ENCODE measurements at places on chromosomes 1 and 21.

DNA sequence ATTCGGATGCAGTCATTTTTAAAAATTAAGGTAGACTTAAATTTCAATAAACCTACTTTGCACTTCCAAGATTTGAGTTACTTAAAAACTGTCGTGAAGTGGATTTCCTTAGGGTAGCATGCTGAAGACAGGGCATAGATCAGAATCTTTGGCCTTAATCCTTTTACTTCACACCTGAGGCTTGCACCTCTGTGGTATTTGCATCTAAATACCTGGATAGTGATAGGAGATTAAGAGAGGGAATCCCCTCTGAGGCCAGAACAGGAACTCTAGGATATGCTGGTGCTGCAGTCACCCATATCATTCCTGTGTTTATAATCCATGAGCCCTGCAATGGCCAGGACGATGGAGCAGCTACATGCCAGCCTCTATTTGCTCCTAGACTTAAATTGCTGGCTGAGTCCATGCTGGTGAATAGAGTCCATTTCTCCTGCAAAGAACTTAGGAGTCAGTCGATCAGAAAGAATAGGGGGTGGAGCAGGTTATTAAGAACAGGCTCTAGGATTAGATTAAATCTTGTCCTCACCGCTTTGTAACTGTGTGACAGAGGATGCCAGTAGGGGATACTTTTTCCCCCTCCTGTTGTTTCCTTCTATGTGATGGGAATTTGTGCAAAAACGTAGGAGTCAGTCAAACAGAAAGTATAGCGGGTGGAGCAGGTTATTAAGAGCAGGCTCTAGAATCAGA is 333.6 kb downstream of the DUSP10 start:
- DNase-seq: no peak

DNA sequence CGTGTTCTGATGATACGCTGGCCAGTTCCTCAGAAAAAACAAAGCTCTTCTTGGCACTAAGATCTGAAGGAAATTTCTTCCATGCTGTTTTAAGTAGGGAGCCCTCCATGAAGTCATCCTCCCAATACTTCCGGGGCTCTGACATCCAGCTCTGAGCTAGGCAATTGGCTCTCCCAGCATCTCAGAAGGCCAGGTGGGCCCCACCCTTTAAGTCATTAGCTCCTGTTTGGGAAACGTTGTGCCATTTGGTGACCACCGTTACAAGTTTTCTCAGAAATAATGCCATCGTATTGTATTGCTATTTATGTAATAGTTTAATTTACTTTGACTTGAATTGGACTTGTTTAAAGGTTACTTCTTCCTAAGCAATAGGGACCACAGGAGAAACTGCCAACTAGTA is 130.3 kb upstream of the EDN2 start:
- DNase-seq: no peak

DNA sequence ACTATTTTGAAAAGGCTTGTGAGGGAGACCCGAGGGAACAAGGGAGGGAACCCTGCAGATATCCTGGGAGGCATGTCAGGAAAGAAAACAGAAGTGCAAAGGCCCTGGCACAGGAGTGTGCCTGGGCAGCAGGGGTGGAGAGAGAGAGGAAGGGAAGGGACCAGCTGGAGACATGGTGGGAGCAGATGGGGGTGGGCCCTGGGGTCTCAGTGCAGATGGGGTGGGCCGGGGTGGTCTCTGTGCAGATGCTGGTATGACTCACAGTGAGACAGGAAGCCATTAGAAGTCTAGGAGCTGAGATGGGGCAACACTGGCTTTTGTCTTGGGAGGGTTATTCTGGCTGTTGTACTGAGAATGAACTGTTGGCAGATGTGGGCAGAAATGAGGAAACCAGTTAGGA is 363.6 kb upstream of the C1orf174 start:
- no peak for DNase-seq

GRCh38 chr1:32413507-32414185 is 19.4 kb upstream of the BSDC1 start:
- DNase-seq: peak; percentile 53

DNA sequence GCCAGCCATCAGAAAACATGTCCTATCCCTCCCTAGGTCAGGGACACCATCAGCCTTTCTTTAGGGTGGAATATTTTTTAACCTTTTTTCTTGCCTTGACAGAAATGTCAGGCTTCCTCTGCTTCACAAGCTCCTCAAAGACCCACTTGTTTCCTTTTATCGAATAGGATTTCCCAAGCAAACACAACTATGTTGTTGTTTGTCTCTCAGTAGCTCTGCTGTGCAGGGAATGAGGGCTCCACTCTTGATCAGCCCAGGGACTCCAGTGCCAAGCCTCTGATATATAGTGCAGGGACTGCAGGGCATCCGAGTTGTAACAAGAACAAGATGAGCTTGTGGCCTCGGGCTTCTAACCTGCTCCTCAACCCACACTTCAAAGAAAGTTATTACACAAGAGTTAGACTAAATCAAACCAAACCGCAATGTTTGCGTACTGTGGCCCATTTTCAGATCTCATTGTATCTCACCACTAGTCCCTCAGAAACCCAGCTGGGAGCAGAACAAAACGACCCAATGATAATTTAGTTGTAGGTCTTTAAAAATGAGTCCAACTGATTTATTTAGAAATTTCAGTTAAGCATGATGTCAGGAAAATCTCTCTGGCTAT is 108.1 kb downstream of the ATG4C start:
- no peak for DNase-seq

DNA sequence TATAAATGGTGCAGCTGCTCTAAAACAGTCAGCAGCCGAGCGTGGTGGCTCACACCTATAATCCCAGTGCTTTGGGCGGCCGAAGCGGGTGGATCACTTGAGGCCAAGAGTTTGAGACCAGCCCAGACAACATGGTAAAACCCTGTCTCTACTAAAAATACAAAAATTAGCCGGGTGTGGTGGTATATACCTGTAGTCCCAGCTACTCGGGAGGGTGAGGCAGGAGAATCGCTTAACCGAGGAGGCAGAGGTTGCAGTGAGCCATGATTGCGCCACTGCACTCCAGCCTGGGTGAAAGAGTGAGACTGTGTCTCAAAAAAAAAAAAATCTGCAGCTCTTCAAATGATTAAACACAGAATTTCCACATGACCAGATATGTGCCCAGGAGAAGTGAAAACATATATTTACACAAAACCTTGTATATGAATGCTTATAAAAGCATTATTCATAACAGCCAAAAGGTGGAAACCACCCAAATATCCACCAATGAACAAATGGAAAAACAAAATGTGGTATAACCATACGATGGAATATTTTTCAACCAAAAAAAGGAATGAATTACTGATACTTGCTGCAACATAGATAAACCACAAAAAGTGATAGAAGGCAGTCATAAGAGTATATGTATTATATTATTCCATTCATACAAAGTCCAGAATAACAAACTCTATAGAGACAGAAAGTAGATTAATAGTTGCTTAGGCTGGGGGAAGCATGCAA is 14.1 kb downstream of the EPS15 start:
- no peak for DNase-seq

DNA sequence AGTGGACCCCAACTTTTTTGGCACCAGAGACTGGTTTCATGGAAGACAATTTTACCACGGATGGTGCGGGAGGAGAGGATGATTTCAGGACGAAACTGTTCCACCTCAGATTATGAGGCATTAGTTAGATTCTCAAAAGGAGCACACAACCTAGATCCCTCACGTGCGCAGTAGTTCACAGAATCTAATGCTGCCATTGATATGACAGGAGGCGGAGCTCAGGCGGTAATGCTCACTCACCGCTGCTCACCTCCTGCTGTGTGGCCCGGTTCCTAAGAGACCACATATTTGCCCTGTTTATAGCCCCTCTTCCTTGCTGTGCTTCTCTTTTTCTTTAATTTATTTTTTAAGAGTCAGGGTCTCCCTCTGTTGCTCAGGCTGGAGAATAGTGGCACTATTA is 4.6 kb downstream of the NTRK1 start:
- DNase-seq: no peak

DNA sequence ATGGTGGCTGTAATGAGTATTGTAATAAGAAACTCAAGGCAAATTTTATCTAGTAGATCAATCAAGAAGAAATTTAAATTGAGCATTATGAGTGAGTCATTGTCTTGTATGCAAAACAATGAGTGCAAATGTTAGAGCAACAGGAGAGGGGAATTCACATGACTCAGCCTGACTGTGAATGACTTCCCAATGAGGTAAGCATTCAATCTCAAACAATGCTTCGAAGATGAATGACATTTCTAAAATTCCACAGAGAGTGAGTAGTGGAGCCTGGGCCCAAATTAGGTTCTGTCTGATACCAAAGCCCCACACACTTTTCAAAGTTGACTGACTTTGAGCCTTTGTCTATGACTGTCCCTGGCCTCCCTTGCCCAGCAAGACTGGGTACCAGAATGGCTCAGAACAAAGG is 738.0 kb downstream of the PTPRU start:
- no peak for DNase-seq

GRCh38 chr1:99269321-99269720 is 5.0 kb downstream of the PLPPR4 start:
- DNase-seq: no peak

DNA sequence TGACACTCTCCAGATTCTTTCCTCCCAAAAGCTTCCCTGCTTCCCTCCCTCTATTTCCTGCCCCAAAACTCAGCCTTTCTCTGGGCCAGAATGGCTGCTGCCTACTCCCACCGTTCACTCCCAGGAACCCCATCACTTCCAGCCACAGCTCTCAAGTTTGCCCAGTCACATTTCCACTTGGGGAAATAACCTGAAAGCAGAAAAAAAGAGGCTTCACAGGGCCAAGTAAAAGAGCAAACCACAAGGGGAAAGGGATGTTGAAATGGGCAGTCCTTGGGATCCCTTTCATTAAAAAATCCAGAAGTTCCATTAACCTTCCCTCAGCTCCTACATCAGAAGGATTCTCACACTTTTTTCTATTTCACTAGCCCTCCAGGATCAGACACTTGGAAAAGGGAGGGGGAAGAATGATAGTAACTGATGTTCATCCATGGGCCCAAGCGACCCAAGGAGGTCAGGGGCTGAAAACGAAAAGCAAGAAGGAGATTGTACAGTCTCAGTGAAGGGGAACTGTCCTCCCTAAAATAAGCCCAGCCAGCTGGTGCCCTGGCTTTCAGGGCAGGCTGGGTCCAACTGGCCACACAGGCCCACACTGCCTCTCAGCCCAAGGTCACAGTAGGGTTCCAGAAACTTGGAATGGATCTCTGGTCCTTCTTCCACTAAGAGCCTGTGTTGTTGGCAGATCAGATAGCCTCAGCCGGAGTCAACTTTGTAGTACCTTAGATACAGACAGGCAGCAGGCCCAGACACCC is 49.7 kb downstream of the DMAP1 start:
- no peak for DNase-seq

DNA sequence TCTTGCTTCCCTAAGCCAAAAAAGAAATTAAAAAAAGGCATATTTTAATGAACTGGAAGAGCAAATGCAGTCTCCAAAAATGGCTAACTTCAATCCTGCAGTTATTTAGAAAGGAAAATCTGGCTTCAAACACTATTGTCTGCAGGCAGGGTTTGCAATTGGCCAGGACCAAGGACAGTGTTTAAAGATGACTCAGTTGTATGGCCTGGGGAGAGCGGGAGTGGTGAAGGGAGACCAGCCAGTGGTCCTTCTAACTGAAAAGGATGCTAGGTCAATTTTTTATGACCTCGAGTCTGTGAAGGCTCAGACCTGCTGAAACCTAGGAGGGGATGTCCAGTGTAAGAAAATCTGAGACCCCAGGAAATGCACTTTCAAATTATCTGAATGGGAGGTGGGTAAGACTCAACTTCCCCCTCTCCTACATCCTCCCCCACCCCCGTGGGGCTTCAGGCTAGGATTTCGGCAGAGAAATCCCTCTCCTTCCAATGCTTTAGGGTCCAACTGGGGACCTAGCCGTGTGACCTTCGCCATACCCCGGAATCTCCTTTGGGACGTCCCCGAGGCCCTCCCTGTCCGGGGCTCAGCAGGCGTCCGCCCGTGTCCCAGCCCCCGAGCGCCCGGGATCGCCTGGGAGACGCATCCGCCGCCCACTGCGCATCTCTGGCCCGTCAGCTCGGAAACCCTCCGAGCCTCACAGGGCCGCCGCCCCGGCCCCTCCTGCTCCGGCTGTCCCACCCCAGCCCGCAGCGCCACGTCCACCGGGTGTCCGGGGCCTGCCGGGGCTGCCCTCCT is 602 bp upstream of the RIMKLA start:
- DNase-seq: no peak

DNA sequence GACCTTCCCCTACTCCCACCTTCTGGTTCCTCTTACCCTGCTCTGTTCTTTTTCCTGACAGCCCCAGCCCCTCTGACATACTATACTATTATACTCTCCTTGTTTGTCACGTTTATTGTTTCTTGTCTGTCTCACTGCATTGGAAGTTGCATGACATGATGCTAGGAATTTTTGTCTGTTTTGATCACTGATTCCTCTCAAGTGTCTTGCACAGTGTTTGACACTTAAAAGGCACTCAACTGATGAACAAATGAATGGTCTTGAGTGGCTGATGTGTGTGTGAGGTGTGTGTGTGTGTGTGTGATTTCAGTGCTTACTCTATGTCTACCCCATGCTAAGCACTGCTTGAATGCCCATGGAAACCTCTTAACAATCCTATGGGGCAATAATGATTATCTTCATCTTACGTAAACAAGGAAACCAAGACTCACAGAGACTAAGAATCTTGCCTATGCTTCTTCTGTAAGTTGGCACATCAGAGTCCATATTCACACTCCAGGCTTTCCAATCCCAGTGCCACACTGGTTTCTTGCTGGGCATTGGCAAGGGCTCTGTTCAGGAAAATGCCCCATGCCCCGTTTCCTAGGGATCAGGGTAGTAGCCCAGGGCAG is 59.7 kb downstream of the ATP1A1 start:
- no peak for DNase-seq

- no peak for DNase-seq
Measured at GRCh38 chr1:101161619-101162018, 75.2 kb upstream of the S1PR1 start.

DNA sequence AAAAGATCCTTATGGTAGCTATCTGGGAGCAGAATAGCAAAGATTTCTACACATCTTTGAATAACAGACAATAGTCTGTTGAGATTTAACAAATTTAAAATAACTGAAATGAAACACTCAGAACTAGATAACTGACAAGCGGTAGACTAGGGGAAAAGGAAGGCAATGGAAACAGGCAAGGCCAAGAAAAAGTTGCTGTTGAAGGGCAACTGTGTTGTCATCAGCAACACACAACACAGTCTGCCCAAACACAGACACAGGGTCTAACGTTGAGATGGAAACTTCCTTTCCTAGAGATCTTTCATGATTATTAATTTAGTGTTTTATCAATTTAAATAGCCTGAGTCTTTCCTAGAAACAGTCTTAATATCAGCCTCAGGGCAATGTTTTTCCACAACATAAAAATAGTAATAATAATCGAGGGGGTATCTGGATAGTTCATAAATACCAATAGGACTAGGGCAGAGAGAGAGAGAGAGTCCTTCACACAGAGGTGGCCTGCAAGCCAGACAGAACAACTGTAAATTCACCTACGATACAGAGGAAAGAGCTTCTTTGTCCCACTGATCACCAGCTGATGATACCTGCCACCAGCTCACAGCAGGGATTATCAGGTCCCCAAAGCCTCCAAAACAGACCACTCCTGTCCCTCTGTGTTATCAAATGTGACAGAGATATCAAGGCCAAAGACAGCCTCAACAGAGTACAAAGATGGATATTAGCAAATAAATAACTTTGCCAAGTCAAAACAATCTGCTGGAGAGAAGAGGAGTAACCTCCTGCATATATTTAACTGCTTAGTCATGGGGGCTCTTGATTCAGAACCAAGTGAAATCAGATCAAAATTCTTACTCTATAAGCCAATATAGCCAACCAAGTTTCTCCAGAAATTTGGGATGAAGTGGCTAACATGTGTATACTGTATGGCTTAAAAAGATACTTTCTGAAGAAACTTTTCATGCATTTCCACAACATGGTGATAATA is 245.3 kb downstream of the SLC45A1 start:
- DNase-seq: no peak
